ENCODE measurements at places on chromosomes 3 and 15.

DNA sequence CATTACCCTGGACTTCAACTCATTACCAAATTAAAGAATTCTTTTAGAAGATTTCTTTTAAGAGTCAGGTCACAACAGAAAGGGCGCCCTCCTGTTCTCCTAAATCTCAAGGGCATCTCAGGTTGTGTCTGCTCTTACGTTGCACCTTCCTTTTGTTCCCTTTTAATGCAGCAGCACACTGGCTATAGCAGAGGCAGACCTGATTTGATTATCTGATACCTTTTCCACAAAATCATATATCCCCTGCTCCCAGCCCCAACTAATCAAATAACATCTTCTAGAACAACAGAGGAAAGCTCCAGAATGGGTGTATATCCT, 40.1 kb downstream of the TIGIT start:
- DNase-seq: no peak

DNA sequence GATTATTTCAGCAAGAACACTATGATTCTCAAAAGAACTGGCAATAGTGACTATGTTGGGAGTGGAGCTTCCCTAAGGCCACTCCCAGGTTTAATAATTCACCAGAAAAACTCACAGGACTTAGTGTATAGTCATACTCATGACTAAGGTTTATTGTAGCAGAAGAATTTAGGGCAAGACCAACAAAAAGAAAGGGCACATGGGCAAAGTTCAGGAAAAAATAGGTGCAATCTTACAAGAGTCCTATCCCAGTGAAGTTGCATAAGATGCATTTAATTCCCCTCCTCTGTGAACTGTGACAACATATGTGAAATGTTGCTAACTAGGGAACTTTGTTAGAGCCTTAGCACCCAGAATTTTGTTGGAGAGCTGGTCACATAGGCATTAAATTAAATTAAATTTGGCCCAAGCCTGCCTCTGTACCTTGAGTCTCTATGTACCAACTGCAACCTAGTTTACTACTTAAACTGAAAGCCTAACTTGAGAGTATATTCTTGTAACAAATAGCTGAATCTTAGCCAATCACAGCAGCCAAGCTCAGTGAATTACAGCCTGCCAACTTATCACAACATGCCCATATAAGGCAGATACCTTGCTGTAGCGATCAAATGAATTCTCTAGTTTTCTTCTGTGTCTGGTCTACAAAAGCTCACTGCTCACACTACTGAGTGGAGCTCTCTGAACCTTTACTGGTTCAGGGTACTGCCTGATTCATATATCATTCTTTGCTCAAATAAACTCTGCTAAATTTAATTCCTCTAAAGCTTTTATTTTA, 386.2 kb upstream of the ARHGEF26 start:
- no peak for DNase-seq

- DNase-seq: no peak
Measured at GRCh38 chr3:21564531-21564930, 186.5 kb downstream of the ZNF385D start.

- no peak for DNase-seq
Measured at GRCh38 chr3:28623106-28623505, 274.5 kb upstream of the AZI2 start.

DNA sequence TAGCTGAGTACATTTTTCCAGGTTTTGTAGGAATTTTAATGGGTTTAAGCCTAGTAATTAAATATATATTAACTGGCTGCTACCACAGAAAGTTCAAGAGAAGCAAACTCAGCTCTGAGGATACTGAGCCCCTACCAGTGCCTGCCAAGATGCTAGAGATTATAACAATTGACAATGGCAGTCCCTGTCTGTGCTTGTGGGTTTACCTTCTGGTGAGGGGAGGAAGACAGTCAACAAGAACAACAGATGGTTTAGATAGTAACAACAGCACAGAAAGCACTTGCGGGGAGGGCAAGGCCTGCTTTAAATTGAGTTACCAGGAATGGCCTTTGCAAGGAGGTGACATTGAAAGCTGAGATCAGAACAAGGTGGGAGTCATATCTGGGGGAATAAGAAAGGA, 56.6 kb upstream of the ARHGEF3 start:
- no peak for DNase-seq

DNA sequence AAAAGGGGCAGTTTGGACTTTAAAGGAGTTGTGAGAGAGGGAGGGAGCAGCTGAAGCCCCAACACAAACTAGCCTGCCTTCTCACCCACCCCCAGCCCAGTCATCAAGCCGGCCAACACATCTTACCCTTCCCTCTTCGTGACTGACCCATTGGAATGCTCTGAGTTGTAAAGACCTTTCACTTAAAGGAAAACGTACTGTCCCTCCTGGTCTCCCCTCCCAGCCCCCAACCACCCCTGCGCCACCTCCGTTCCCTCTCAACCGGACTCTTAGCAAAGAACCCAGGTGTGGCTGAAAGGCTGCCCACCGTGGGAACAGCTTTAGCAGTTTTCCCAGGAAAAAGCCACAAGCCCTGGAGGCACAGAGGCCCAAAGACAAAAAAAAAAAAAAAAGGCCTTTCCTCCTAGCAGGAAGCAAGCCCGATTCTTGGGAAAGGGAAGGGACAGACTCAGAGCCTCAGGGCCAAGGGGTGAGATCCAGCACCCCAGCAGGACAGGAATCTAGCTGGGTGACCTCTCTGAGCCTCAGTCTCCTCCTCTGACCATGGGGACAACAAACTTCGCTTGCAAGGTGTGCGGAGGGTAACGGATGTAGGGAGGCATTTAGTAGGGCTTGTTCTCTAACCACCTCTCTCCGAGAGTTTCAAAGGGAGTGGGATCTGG, 2.4 kb downstream of the CYP11A1 start:
- no peak for DNase-seq

- no peak for DNase-seq
Measured at GRCh38 chr15:93040288-93041158, 48.5 kb downstream of the RGMA start.

DNA sequence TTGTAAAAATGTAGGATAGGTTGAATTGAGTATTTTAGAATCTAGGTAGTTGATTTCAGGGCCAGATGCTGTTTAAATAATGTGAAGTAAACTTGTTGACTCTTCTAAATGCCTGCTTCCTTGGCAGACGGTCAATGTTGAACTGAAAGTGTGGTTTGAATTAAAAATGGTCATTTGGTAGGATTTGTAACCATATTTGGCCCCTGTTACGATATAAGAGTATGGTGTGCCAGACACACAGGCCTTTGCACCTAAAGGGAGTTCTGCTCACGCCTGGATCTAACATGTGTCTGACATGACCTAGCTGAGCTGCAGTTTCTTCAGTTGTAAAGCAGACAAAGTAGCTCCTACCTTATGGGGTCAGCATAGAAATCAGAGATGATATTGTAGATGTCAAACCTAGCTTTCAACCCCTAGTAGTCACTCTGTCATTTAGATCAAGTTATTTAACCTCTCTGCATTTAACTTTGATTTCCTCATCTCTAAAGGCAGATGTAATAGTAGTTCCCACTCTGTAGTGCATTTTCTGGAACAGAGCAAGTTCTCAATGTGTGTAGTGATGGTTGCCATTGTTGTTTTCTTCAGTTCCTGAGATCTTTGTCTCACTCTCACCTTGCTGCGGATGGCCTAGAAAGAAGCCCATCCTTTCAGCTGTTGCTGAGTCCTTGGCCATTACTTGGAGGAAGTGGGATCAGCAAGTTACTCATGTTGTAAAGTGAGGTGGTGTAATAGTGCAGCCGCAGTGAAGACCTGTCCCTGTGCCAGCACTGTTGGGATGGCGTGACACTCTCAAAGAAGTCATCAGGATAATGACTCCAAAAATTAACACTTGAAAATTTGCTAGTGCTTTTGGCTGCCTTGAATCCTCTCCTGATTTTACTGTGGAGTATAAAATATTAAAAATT, 90.2 kb downstream of the GHSR start:
- DNase-seq: no peak

GRCh38 chr15:29805043-29805707, 17.1 kb downstream of the TJP1 start:
- no peak for DNase-seq

GRCh38 chr3:46954178-46954577, 22.4 kb downstream of the CCDC12 start:
- DNase-seq: no peak

GRCh38 chr3:162764808-162765071, 1268.1 kb downstream of the OTOL1 start:
- DNase-seq: no peak

DNA sequence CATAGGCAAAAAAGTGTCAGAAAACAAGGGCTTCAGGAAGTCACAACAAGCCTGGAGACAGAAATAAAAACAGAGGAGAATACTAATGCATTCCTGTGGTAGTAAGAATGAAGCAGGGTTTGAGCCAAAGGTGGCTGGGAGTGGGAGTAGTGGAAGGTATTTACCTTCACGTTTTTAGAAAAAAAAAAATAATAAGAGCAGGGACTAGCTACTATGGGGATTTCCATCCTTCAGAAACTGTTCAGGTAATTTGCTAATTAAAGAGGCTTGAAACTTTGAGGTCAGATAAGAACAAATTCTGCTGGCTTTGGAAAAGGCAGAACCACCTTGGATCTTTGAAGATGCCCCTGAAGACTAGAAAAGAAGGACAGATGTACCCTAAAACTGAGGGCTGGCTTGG, 18.4 kb downstream of the ILDR1 start:
- DNase-seq: no peak

DNA sequence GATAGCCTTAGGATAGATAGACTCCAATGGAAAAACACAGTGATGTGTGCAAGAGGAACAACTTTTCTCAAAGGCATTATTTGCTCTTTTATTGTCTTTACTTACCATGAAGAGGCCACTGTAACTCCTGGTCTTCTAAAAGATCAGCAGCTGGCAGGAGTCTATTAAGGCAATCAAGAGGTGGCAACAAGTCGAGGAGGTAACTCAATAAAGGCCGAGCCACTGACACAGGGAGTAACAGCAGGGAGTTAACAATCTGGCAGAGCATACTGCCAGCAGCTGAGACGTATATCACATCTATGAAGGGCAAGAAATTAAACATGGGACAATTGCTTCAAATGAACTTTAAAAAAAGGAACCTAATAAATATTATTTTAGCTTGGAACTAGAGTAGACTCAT, 106.2 kb downstream of the HERC1 start:
- no peak for DNase-seq

- no peak for DNase-seq
Measured at GRCh38 chr3:129126726-129127280, 5.2 kb upstream of the RAB43 start.

GRCh38 chr15:86772369-86773059, 692.8 kb downstream of the AGBL1 start:
- DNase-seq: no peak

- DNase-seq: no peak
Measured at GRCh38 chr15:47188758-47189507, 528.4 kb upstream of the SEMA6D start.

DNA sequence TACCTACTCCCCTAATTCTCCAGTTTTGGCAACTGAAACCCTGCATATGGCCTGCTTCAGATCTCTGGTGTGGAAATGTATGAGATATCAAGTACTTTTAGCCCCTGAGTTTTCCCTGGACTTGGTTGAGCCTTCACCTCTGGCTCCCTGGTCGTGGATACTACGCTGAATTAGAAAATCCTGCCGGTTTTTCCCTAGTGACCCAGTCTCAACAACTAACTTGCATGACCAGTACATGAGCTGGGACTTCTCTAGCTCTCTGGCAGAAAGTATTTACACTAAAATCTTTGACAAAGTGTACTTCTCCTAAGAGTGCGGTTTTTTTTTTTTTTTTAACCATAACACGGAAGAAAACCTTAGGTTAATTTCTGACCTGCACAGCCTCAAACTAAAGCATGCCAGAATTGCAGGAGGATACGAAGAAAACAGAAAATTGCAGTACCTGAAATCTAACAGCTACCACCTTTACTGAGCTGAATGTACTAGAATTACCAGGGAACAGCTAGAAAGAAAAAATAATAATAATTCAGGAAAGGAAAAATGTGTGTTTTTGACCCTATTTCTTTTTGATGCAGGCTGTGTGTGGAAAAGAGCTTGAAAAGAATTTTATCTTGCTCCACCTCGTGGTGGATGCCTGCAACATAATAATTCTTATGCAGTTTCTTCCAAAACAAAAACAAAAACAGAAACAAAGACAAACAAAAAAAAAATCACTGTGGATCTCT, 165.6 kb downstream of the GMNC start:
- no peak for DNase-seq

GRCh38 chr3:177065285-177066033, 131.8 kb downstream of the TBL1XR1 start:
- no peak for DNase-seq

- DNase-seq: no peak
Measured at GRCh38 chr15:73845507-73845906, 27.9 kb upstream of the TBC1D21 start.

DNA sequence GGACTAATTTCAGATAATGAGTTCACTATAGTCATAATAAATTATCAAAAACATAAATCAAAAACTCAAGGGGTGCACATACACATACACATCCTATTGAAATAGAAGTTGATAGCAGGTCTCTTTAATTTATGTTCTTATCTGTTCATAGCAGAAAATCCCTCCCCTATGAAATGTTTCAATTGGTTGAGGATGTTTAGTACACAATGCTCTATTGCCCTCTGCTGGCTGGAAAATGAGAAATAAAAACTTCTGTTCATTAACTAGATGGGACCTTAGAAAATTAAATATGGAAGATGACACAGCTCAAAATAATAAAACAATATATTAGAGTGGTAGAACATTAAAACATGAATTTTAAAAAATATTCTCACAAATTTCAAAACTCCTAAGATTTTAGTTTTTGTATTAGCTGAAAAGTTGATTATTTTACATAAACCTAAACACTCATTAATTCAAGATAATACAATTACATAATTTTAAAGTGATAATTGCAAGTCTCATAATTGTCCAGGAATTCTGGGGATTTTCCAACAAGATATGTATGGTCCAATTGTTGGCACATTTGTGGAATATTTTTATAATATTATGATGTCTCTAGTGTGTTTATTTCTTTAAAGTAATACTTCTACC, 735.0 kb downstream of the ROBO1 start:
- DNase-seq: no peak

- DNase-seq: no peak
Measured at GRCh38 chr3:11989383-11990038, 14.7 kb upstream of the SYN2 start.

GRCh38 chr3:78314327-78314726, 1274.4 kb downstream of the ROBO2 start:
- no peak for DNase-seq

DNA sequence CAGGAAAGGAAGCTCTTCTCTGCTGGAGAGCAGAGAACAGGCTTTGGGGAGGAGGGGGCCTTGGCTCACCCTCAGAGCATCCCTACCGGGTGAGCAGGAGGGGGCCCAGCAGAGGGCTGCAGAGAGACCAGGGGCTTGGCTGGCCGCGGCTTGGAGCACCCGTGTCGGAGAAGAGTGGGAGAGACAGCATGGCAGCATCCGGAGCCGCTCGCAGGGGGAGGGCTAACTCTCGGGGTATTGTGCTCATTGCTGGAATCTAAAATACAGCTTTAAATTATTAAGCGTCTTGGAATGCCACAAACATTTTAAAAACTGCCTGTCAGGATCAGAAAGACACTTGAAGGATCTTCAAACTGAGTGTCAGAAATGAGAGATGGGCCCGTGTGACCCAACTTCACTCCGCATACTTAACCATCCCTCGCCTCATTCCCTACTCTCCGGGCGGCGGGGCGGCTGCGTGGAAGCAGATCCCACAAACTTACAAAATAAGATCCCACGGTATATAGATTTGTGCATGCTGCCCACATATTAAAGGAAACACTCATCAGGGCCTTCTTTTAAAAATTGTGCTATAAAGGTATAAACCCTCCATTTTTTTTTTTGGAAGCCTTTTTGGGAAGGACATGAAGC, 53.9 kb downstream of the EIF4E3 start:
- no peak for DNase-seq

GRCh38 chr3:133038731-133039375, 662 bp downstream of the TMEM108 start:
- no peak for DNase-seq

- DNase-seq: no peak
Measured at GRCh38 chr3:58175437-58176184, 35.2 kb downstream of the DNASE1L3 start.

All from stimulated activated CD4-positive, alpha-beta T cell treated with anti-CD3 and anti-CD28 coated beads, Interleukin-4, amount 100 ng/mL, for 48 hours (primary cell).